ENCODE measurements at places on chromosomes 5 and 9.

DNA sequence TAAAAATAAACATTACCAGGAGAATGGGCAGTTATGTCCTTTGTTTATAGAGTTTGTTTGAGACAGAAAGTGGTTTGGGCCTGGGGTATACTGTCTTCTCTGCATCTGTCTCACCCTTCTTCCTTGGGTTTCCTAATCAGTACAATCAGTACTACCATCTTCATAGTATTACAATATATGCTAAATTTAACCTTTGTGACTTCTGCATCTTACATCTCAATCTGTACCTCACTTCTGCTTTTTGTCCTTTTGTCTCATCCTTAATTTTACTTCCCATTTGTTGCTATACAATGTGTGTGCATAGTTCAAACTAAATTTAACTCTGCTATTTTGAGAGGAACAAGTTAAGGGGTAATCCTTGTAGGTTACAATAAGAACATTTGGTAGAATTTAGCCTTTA is 19.6 kb downstream of the FBXO38 start:
- DNase-seq = no peak

DNA sequence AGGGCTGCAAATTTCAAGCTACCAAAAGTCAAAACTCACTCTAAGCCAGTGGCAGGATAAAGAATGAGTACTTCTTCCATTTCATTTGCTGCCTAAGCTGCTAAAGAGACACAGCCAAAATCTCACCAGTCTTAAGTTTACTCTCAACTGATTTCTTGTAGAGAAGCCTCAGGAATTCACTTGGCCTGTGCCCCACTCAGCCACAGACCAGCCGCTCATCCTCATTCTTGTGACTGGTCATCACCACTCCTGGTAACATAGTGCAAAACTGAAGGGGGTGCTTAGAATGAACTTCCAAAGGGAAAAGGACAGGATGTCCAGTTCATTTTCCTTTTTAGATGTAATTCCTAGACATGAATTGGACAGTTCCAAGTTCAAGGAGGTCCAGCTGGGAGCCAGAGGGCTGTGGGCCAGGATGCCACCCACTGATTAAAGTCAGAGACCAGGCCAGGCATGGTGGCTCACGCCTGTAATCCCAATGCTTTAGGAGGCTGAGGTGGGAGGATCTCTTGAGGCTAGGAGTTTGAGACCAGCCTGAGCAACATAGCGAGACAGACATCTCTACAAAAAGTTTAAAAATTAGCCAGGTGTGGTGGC is 72.7 kb upstream of the RANBP3L start:
- no peak for DNase-seq

DNA sequence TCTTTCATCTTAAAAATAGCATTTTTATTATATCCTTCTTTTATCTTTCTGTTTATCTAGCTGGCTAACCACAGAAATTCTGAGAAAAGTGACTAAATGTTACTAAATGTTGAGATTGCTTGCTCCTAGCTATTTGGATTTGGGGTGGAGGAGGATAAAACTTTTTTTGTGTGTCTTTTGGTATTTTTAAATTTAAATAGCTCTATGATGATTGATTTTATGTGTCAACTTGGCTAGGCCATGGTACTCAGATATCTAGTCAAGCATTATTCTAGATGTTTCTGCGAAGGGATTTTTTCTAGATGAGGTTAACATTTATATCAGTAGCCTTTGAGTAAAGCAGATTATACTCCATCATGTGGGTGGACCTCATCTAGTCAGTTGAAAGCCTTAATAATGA is 75.0 kb downstream of the GCNT1 start:
- DNase-seq = no peak

GRCh38 chr5:168260353-168261226 is 30.9 kb upstream of the WWC1 start:
- DNase-seq = no peak

GRCh38 chr5:87899208-87899661 is 369.4 kb downstream of the TMEM161B start:
- no peak for DNase-seq
